PC-9 (cell line): ENCODE measurements at places on chromosomes 11 and 22.

- DNase-seq = no peak
Observed at GRCh38 chr11:71268706-71269321, 16.4 kb upstream of the SHANK2 start.

GRCh38 chr11:78078218-78079167 lies 1.2 kb downstream of the NDUFC2 start:
- DNase-seq = no peak

DNA sequence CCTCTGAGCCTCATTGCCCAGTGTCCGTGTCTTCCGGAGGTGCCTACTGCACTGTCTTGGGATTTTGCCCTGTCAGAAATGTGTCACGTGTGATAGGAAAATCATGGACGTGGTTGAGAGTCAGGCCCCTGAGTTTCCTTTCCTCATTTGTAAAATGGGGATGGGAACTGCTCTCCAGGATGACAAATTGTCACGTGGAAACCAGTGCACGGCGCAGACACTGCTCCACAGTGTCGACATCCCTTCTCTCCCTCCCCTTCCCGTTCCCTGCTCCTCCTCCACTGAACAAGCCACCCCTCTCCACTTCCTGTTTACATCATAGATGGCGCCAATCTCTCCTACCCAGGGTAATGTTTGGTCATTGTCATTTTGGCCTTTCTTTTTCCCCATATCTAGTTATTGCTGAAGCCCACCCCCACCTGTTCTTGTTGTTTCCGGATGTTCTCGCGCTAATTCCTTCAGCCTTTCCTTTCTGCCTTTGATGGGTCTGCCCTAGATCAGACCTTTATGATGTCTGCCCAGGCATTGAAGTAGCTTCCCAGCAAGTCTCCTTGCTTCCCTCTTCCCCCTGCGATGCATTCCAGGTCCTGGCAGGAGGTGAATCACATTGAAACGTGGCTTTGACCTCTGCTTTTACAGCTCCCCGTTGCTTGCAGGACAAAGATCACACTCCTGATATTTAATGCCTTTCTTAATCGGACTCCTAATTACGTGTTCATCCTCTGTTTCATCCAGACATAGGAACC lies 91.8 kb downstream of the TBC1D22A start:
- no peak for DNase-seq

DNA sequence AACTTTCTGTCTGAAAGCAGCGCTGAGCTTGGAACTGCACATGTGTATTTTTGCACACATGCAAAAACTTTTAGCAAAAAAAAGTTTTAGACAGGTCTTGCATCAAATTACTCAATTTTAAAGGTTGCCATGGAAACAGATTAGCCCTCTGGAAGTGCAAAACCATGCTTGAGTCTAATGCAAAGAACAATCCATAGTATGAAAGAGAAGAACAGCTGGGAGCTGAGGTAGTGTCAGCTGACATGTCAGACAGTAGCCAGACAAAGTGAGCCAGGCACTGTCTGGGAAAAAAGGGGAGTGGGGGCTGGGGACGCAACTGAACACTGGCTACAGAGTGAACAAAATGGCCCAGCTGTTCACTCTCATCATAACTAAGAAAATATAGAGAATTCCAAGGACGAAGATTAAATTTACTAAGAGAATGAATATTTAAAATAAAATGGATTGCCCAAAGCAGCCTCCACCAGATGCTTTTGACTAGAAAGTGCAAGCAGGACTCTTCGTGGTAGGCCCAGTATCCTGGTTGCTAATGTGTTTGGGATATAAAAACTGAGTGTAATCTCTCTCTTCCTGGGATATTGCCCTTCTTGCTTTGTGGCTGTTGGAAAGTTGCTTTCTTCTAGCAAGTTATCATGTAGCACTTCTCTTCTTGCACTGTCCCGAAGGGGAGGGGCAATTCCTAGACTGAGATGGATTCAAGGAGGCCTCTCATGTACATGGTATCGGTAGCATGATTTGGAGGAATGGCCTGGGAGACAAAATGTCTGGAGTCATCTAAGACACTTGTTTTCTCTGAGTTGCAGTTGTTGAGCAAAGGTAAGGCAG lies 434.1 kb upstream of the FAT3 start:
- no peak for DNase-seq

DNA sequence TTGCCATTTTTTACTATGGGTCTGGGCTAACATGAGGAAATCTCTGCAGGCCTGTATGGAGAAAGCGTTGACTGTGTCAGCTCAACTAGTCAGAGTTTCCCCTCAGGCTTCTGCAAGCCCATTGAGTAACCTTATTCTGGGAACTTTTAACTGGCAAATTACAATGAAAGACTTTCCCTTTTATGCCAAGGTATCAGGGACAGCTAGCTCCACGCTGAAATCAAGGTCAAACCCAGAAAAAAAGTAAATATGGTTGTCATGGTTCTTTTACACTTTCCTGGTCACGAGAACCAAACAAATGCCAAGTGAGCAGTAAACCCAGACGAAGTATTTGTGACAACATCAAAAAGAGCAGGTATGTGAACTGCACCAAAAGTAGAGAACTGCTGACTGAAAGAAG lies 13.8 kb downstream of the OSBP start:
- DNase-seq = no peak

DNA sequence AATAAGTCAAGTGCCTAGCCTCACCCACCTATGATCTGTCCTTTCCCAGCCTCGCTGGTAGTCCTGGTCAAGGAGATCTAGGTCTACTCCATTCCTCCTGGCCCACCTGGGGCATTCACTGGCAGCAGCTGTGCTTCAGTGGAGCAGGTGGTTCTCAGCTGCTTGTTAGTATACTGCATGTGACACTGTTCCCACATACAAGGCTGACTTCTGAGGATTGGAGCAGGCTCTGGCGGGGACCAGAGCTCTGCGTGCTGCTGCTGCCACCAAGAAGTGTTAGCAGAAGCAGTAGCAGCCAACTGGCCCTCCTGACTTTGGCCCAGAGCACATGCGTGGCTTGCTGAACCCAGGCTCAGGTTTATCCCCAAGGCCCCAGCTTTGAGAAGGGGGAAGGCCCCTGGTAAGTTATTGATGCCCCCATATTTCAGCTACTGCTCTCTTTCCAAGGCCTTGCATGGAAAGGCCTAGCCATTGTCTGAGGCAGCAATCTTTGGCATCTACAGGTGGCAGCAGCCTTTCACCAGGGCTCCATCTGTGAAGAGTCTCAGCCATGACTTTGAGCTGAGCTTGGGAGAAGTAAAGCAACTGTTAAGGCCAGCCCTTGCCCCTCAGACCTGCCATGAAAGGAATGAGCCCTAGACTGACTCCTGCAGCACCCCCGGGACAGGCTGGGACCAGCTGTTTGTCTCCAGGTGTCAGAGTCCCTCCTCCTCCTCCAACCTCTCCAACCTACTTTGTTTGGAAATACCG lies 26.5 kb downstream of the ARHGAP1 start:
- no peak for DNase-seq

- DNase-seq = no peak
Observed at GRCh38 chr22:31905356-31905755, 39.0 kb upstream of the YWHAH start.

DNA sequence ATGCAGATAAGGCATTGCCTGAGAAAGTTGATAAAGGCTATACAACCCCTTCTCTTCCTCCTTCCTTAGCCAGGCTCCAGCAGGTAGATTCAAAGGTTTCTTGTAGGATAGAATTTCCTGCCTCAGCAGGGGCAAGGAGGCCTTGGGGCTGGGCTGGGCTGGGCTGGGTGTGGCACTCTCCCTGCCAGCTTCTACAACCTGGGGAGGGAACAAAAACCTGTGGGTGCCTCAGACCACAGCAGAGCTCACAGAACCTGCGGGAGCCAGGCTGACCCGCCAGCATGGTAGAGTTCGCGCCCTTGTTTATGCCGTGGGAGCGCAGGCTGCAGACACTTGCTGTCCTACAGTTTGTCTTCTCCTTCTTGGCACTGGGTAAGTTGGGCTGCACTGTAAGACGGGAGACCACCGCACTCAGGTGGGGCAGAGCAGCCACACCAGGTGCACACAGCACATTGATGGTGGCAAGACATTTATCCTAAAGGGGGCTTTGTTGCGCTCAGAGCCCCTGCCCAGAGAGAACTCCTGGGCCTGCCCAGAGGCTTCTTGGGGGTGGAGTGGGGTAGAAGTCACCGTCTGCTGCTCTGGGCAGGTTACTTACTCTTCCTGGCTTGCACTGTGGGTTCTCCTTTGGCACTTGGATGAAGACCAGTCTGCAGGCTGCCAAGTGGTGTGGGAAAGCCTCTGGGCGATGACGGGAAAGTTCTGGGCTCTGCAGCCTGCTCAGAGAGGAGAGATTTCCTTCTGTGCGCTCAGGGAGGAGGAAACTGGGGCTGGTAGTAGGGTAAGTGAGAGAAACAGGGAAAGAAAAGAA lies at the start of gene MOGAT2:
Gene MOGAT2 (plus strand): TSS at position 231 of the 811 bp plus-strand sequence. CDS start 51 bp downstream, at position 282.
- peak; percentile 49 for DNase-seq

DNA sequence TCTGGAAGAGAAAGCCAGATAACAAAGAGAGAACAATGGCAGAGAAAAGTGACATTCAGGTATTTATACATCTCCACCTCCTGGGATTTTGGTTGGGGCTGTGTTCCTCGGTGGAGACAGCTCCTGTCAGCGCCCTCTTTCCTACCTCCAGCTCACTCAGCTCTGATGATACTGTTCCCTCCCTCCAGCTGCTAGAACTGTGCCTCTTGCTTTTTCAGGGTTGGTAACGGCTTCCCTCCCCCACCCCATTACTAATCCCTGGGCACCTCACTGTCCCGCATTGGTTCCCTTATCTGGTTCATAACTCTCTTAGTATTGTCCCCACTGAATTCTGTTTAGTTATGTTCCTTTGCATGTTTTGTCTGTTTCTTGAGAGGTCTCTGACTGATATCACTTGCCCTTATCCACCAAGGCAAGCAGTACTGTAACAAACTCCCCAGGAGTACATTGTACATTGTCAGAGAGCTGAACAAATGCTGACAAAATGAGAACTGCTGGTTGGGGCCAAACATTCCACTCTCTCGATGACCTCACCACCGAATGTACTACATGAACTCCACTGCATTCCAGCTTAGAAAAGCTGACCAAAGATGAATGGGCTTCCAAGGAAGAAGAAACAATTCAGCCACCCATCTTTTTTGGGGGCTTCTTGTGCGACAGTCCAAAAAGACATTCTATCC lies 5.7 kb upstream of the FBXO3 start:
- DNase-seq = no peak

GRCh38 chr11:65852508-65853245 lies 5.3 kb downstream of the CFL1 start:
- no peak for DNase-seq

GRCh38 chr11:95559899-95560298 lies 229.7 kb downstream of the FAM76B start:
- DNase-seq = no peak

- DNase-seq = peak; percentile 63
Observed at GRCh38 chr22:44329179-44329796, 16.5 kb upstream of the SHISAL1 start.

DNA sequence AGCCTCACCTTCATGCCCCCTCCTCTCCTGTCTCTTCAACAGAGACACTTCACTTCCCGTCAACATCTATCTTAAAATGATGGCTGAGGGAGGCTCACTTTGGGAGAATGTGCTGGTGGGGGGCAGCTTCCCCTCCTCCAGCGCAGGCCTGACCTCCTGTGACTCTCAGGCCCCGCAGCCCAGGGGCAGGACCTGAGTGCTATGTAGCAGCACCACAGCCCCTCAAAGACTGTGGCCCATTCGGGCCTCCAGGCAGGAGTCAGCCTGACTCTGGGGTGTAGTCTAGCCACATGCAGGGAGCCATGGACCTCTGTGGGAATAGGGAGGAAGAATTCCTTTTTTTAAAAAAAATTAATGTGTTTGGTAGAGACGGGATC lies 43.7 kb downstream of the DKK3 start:
- no peak for DNase-seq

DNA sequence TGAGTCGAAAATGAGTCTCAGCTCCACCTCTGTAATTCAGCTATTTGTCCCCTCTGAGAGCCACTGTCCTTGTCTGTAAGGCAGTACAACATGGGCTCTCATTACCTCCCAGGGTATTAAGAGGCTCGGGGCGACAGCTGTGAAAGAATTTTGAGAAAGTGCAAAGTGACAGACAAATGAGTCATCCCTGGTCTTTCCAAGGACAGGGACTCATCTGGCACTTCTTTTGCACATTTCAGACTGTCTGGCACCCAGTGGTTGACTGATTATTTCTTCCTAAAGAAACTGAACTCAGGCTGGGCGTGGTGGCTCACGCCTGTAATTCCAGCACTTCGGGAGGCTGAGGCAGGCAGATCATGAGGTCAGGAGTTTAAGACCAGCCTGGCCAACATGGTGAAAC lies 62.1 kb upstream of the ARFGAP3 start:
- peak; percentile 75 for DNase-seq

GRCh38 chr22:20427104-20427944 lies 10.3 kb downstream of the SCARF2 start:
- no peak for DNase-seq

- no peak for DNase-seq
Observed at GRCh38 chr11:14582793-14583192, 60.8 kb upstream of the PDE3B start.

DNA sequence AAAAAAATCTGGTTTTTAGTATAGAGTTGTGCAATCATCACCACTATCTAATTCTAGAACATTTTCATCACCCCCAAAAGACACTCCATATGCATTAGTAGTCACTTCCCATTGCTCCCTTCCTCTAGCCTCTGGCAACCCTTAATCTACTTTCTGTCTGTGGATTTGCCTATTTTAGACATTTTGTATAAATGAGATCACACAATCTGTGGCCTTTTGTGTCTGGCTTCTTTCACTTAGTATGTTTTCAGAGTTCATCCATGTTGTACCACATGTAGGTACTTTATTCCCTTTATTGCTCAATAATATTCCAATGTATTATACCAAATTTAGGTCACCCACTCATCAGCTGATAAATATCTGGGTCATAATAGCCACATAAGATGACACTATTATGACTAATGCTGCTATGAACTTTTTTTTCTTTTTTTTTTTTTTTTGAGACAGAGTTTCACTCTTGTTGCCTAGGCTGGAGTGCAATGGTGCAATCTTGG lies 67.5 kb upstream of the SCUBE2 start:
- peak; percentile 56 for DNase-seq

- DNase-seq = no peak
Observed at GRCh38 chr22:47036936-47037485, 274.6 kb downstream of the TBC1D22A start.

- no peak for DNase-seq
Observed at GRCh38 chr22:44546686-44547310, 48.8 kb upstream of the RTL6 start.

DNA sequence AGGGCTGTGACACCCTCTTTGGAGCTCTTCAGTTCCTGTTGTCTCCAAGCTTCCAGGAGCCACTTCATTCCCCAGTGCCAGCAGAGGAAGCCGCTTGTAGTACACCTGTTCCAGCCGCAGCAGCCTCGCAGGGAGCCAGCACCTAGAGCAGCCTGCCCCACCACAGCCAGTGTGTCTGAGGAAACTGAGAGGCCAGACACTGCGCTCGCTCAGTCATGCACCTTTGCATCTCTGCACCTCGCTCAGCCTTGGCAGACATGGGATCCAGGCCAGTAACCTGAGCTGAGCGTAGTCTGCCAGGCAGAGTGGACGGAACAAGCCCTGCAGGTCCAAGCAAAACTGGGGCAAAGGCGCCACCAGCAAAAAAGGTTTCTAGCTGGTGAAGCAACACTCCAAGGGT lies 1072.1 kb downstream of the JRKL start:
- DNase-seq = no peak
